ENCODE measurements at places on chromosomes 7 and 10.

- DNase-seq = no peak
These were observed 3.6 kb downstream of the FAM53B start for GRCh38 chr10:124740369-124741280.

DNA sequence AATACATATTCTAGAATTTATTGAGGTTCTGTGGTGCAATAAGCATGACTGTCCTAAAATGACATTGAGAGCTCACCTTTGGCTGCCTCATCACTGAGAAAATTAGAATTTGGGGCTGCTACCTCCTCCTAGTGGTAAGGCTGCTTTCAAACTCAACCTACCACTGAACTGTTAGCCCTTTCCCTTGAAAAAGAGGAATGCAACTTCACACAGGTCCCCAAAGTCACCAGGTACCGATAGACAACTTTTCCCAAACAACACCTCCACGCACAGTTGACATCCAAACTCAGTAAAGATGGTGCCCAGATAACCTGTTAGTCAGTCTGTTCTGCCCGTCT, 75.9 kb upstream of the SCIN start:
- no peak for DNase-seq

GRCh38 chr7:72326365-72326764, 85.8 kb downstream of the CALN1 start:
- peak; percentile 90 for DNase-seq

DNA sequence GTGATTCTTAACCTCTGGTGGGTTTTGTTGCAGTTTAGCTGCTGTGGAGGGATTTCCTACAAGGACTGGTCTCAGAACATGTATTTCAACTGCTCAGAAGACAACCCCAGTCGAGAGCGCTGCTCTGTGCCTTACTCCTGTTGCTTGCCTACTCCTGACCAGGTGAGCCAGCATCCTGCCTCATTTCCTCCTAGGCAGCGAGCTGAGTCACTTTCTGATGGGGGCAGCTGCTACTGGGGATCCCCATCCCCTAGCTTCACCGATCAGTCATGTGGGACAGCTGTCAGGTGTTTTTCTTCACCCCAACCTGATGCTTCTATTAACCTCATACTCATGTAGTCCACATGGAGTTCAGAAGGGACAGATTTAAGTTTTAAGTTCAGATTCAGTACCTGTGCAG, 21.7 kb upstream of the SMO start:
- no peak for DNase-seq

GRCh38 chr10:50651808-50652207, 28.1 kb upstream of the SGMS1 start:
- no peak for DNase-seq

DNA sequence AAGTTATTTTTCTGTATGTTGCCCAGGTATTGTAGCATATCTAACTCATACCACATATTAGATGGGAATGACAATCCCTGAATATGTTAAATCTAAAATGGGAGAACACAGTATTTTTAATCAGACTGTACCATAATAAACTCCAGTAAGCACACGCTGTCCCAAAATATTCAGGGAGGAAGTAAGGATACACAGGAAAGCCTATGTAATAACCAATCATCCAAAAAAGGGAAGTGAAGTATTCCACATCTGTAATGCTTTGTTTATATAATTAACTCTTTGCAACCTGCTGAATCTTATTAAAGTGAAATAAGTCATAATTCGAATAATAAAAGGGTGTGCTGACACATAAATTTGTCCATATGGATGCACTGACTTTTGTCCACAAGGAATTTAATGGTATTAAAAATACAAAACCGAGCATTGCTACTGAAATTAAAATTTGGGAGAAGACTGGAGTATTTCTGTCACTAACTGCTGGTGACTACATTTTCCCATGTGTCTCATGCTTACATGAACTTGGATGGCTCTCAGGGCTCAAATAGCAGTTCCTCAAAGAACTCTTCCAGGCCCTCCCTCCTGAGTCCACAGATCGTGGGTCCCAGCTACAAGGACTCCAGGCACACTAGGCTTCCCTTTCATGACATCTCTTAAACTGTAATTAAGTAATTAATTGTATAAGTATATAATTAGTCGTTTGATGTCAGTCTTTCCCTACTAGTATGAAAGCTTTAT, 120.6 kb downstream of the NEBL start:
- no peak for DNase-seq

- no peak for DNase-seq
These were observed 20.0 kb downstream of the KIAA1549 start for GRCh38 chr7:138961159-138961558.

DNA sequence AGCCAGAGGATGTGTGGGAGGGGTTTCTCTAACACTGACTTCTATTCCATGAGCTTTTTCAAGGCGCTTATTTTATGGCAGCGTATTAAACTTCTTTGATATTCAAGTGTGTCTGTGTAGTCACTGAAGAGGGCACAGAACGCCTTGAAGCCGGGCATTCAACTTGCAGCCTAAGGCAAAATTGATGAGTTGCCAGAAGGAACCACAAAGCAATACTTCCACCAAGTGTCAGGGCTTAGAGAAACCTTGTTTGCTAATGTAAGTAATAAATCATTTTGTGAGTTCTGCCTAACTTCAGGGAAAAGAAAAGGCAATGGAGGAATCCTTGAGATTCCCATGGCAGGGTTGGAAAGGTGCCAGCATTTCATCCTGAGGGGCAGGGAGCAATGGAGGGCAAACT, 163.8 kb downstream of the LCOR start:
- peak; percentile 60 for DNase-seq

GRCh38 chr10:105837951-105838350, 1196.9 kb downstream of the SORCS3 start:
- DNase-seq = no peak

DNA sequence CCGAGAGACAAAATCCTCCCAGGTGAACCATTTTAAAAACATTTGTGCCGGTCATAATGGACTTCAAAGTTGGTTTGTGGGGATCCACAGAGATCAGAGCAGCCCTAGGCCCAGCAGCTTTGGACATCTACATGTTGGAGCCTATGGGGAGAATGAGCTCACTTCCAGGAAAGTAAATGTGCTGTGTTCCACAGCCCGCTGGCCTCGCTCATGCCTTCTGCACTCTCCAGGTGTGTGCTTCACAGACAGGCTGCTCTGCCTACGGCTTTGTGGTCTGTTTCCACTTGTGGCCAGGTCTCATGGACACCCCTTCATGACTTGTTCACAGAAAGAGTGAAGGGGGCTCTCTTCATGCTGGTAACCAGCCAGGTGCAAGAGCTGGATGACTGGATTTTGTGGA, 141.6 kb downstream of the ADARB2 start:
- no peak for DNase-seq

DNA sequence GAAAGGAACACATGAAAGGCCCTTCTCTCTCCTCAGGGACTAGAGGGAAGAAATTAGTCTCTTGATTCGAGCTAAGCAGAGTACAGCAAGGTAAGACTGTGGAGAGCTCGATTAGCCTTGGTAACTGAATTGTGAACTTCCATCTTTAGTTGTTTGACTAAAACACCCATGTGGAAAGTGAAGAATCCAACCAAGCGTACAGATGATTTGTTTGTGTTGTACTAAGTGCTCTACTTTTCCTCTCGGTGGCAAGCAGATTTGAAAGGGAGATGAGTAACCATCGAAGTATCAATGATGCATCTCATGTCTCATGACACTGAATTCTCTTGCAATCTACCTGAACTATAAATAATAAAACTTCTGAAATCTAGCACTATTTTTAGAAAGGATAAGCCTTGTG, 80.7 kb downstream of the FZD1 start:
- DNase-seq = no peak

DNA sequence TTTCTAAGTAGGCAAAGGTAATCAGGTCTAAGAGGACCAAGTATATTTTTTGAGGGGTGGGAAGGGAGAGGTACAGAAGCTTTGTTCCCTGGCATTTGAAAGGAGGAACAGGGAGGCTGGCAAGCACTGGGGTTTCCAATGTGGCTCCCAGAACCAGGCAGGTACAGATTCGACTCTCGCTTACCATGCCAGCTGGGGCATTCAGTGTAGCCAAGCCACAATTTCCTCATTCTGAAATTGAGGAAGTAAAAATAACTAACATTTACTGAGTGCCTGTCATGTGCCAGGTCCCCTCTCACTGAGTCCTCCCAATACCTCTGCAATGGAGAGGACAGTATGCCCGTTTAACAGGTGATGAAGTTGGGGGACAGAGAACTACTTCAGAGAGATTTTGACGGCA, 45.9 kb upstream of the BET1 start:
- no peak for DNase-seq

DNA sequence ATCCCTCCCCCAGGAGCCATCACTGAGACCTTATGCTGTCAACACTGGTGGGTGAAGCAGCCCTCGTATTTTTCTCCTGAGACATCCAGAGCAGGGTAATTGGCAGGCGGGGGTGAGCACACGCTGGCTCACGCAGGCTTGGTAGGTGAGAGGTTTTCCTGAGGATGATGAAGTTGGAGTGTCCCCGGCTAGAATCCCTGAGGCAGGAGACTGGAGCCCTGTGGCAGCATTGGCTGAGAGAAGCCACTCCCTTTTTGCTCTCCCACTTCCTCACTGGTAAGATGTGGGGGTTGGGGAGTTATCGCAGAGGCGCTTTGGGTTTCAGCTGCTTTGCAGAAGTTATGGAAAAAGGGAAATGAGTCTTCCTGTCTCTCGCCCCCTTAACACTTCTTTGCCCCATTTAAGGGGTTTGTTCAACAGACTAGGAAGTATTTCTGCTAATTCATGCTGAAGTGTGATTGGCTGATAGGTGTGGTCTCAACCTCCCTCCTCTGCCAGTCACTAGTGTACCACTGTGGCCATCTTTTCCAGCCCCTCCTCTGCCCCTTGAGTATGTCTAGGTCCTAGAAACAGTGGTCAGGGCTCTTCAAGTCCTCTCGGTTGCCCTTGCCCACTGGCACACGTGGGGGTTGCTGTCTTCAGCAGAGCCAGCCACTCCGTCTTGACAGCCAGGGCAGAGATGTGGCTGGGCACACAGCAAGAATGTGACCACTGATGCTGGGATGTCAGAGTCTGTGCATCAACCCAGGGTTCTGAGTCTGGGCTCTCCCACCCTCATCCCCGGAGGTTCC, 5.7 kb downstream of the ARPC1B start:
- no peak for DNase-seq

GRCh38 chr10:44696496-44696895, 214.6 kb upstream of the TMEM72 start:
- DNase-seq = no peak

DNA sequence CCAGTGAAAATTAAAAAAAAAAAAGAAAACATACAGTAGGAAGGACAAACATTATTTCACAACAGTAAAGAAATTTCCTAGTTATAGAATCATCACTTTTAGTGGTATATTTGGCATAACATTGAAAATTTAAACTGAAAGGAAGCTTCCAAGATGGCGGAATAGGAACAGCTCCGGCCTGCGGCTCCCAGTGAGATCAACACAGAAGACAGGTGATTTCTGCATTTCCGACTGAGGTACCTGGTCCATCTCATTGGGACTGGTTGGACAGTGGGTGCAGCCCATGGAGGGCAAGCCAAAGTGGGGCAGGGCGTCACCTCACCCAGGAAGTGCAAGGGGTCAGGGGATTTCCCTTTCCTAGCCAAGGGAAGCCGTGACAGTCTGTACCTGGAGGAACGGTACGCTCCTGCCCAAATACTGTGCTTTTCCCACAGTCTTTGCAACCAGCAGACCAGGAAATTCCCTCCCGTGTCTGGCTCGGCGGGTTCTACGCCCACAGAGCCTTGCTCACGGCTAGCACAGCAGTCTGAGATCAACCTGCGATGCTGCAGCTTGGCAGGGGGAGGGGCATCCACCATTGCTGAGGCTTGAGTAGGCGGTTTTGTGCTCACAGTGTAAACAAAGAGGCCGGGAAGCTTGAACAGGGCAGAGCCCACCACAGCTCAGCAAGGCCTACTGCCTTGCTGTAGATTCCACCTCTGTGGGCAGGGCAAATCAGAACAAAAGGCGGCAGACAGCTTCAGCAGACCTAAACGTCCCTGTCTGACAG, 19.4 kb downstream of the PON3 start:
- DNase-seq = no peak

All from T47D (cell line).